ENCODE measurements at places on chromosomes 5 and 9. TPM values are rescaled to one million over a fixed set of nuclear protein-coding genes. Genes with fewer than 3 reads are reported as not detected.

The C6 gene
- total RNA-seq: not detected

The FBP2 gene
- total RNA-seq: not detected

The WDR38 gene
- not detected for total RNA-seq

The PROB1 gene
- 0.97 TPM for total RNA-seq

Measured in naive thymus-derived CD4-positive, alpha-beta T cell (primary cell).